ENCODE measurements at places on chromosomes 2 and 18.

- no peak for DNase-seq
Measured at GRCh38 chr2:60482222-60482621, 71.2 kb downstream of the BCL11A start.

DNA sequence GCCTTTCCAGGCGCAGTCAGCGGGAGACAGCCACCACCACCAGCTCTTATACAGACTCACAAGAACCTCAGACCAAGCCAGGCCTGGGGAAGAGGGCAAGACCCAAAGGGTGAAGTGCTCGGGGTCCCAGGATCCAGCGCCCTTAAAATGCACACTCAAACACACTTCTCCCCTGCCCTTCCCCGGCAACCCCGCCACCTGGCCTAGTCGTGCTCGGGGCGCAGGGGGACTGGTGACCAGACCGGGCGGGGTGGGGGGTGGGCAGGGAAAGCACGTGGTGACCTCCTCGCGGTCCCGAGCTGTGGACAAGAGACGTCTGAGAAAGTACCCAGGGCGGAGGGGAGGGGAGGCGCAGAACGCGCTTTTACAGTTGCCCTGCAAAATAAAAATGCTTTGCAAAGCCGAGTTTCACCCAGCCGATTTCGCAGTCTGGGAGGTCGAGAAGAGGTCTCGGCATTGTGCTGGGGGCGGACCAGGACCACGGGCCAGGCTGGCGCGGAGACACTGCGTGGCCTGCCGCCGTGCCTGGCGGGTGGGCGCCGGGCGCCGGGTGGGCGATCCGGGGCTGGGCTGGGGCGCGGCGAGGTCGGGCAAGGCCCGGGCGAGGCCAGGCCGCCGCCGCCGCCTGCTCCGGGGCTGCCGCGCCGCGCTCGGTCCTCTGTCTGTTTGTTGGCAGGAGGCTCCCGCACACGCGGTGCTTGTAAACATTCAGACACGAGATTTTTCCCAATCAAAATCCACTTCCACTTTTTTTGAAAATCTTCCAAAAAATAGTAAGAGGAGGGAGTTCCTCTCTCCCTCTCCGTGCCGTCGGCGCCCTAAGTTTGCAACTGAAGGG is 2.0 kb downstream of the BCL11A start:
- peak; percentile 68 for DNase-seq

DNA sequence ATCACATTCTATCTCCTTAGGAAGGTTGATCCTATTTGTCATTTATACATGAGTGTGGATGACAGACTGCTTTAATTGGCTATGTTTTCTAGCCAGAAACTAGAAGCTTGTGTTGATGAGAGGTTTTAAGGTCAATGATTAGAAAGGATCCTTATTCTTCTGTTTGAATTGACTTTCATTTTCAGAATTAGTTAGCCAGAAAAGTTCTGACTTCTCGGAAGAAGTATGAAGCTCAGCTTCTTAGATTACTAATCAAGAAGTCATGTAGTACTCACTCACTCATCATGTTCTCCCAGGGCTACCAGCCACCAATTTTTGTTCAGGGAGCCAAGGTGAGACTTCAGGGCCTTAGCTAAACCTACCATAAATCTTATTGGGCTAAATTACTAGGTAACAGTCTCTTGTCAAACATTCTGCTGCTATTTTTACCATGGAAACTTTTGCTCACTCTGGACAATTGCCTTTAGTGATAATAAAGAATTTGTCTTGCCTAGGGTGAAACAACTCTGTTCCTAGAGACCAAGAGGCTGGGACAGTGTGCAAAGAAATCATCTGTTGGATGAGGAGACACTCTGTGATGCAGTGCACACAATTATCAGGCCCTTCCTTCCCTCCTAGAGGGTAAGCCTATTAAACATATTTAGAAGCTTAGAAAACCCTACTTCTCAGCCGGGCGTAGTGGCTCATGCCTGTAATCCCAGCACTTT is 111.6 kb upstream of the DNMT3A start:
- no peak for DNase-seq

DNA sequence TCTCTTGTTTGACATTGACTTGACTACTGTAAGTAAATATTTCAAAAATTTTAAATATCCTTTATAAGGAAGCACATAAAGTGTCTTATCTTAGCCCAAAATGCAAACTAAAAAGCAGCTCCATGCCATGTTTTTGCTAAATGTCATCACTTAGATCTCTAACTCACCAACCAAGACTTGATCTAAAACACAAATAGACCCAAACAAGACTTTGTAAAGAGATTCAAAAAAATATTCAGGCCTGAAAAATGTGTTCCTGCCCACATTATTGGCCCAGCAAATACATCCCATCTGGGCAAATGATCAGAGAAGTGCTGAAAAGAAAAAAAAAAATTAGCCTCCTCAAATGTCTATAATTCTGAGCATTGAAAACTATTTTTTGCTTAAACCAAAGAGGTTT is 187.6 kb downstream of the MREG start:
- no peak for DNase-seq

DNA sequence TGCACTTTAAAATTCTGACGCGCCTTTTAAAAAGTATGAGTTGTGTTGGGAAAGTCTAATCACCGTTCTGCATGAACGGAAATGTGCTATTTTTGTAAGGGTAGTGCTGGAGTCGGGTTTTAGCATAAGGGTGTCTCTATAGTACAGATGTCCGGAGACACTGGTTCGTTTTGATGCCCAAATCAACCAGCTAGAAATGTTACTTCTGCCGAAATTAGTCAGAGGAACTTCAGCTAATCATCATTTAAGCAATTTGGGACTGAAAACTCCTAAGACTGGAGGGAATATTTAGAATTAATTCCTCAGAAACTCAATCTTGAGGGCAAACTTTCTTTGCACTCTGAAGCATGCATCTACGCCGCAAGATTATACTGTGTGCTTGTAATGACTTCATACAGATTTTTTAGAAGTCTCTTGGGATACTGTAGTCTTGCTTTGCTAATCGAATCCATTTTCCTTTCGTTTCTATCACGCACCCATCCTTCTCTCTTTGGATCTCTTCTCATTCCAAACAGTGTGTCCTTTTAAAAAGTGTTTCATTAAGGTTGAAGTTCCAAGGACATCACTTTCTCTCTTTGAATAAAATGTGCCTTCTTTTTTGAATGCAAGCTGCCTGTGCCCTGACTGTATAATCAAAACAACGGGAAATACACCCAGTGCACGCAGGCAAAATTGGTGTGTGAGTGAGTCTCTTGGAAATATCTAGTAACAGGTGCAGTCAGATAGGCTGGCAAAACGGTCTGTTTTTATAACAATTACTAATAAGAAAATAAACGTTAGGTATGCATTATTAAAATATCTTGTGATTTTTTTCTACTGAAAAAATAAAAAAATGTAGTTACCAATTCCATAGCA is 270.9 kb upstream of the TCF4 start:
- no peak for DNase-seq

- DNase-seq = no peak
Measured at GRCh38 chr2:46411985-46412384, 67.4 kb upstream of the TMEM247 start.

- DNase-seq = no peak
Measured at GRCh38 chr2:227906991-227907390, 35.6 kb downstream of the DAW1 start.

GRCh38 chr2:69816923-69817542 is 12.4 kb upstream of the GMCL1 start:
- peak; percentile 80 for DNase-seq

Data from femur (tissue), 1 donor.